Stimulated activated CD8-positive, alpha-beta memory T cell treated with anti-CD3 and anti-CD28 coated beads, Interleukin-4, amount 100 ng/mL, for 1 hour (primary cell): ENCODE measurements at places on chromosomes 6 and 20.

DNA sequence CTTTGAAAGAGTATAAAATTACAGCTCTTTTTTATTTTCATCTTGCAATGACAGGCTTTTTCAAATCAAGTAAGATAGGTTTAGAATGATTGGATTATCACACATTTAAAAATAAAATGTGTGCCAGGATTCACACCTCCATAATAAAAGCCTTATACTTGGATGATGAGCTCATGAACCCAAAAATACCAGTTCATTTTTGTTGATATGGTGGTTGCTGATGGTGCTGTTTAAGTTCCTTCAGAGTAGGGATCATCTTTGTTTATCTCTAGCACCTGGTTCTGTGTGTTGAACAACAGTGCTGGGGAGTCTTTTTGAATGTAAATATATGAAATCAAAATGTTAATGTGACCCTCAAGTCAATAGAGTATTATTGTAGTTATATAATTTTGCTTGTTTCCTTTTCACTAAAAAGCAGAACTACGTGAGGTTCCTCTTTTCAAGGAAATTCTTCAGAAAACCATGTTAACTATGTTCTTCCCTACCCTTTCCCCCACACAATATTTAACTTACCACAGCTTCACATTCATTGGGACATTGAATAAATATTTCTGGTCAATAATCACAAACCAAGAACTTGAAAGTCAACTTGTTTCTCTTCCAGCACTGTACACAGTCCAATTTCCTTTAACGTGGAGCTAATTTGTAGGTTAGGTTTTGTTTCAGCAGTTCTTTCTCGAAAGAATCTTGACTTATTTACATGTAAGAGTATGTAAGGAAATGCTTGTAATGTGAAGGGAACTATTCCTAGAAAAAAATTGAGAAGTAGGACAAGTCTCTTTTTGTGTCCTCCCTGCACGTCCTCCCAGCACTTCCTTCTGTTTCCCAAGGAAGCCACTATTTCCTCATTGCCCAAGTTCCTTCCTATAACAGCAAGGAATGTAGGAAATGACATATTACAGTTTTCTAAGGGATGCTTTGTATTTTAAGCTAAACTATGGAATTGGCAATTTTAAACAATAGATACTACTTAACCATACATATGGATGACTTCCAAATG is 945.9 kb upstream of the CITED2 start:
- no peak for DNase-seq

GRCh38 chr6:142942805-142943227 is 2.2 kb downstream of the HIVEP2 start:
- no peak for DNase-seq

GRCh38 chr6:84457276-84457675 is 229.8 kb upstream of the CEP162 start:
- no peak for DNase-seq

- no peak for DNase-seq
Measured at GRCh38 chr20:9119776-9120175, 50.9 kb downstream of the PLCB4 start.

- DNase-seq = no peak
Measured at GRCh38 chr6:43276577-43277305, 21.3 kb upstream of the SLC22A7 start.

DNA sequence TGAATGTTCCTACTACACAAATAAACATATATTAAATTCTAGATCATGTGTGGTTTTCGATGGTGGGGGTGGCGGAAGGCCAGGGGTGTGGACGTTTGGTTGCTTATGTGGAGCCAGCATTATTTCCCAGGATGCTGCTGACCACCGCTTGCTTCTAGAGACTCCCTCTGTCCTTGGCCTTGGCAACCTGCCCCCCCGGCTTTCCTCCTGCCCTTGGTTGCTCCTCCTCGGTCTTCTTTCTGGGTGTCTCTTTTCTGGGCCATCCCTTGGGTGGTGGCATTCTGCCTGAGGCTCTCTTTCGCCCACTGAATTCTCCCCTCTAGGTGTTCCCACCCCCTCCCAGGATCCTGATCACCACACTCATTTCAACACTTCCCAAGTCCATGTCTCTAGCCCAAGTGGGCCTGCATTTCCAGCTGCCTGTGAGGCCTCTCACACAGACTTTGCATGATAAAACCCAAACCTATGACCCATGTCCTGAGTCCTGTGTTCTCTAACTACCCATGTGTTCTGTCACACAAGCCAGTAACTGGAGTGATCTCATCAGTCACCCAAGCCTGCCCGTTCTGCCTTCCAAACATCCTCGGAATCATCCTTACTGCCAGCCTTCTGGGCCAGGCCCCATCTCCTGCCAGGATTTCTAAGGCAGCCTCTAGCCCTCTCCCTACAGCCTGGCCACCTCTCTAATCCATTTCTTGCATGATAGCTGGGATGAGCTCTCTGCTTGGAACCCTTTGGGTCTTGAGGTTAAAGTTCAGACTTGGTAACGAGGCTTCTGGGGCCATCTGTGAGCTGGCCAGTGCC is 71.2 kb downstream of the CDS2 start:
- no peak for DNase-seq

DNA sequence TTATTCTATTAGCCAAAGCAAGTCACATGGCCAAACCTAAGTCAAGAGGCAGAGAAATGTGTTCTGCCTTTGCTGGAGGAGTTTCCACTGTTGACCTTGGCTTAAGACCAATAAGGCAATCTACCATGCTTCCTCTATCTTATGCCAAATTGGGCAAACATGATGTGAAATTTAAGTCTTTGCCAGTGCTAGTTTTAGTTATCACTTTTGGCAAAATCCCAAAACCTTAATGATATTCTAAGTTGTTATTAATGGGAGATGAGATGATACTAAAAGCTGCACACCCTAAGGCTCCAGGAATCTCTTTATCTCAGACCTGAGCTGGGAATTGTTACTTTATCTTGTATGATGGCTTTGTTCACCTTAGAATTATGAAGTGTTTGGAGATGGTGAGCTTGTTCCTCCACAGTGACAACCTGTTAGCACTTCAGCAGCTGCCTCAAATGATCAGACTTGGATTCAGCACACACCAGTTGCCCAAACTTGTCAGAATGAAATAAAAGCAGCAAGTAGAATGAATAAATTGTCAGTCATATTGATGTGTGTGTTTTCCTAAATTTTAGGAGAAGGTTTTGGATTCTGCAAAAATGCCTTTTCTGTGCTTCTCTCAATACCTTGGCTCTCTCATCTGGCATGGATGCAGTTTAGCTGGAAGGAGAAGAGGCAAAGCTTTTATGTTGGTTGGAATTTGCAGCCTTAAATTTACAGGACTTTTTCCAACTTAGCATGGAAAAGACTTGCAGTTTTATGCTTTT is 49.3 kb downstream of the RIN2 start:
- no peak for DNase-seq

DNA sequence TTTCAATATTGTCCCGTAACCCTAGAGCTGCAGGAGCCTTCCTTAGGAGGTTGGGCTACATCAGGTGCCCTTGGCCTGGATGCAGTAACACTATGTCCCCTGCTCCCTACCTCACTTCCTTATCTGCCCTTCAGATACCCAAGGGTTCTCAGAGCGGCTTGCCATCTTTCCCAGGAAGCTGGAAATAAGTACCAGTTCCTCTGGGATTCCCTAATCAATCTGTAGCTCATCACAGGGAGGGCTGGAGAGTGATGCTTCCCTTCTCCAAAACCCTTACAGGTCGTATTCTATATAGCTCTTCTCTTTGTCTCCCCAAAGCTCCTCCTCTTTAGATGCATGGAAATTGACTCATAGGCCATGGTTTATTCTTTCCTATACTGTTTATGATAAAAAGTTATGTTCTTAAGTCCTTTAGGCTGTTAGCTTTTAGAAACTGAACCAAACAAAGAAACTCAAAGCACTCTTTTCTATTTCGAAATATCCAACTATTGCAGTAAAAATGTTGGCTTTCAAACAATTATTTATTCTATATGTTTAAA is 4.2 kb downstream of the MYCT1 start:
- no peak for DNase-seq

GRCh38 chr6:20778459-20778858 is 244.2 kb downstream of the CDKAL1 start:
- no peak for DNase-seq

- no peak for DNase-seq
Measured at GRCh38 chr20:16703570-16703969, 26.3 kb upstream of the SNRPB2 start.

DNA sequence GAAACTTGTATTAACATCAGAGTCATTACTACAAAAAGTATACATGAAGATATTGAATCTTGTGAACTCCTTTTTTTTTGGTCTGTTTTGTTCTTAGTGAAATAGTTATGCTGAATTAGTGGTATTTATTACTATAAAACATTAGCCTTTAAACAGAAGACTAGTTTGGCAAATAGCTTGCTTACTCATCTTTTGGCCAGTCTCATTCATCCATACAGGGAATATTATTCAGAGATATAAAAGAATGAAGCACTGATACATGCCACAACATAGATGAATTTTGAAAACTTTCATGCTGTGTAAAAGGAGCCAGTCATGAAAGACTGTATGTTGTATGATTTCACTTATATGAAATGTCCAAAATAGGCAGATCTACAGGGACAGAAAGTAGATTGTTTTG is 205.9 kb downstream of the ZFAND3 start:
- no peak for DNase-seq

GRCh38 chr6:165092881-165093595 is 216.4 kb downstream of the C6orf118 start:
- DNase-seq = no peak

- DNase-seq = no peak
Measured at GRCh38 chr6:7960848-7961247, 50.3 kb upstream of the TXNDC5 start.

GRCh38 chr6:37139230-37139962 is 30.6 kb upstream of the PIM1 start:
- no peak for DNase-seq

- no peak for DNase-seq
Measured at GRCh38 chr6:3610206-3610605, 141.3 kb downstream of the PXDC1 start.

DNA sequence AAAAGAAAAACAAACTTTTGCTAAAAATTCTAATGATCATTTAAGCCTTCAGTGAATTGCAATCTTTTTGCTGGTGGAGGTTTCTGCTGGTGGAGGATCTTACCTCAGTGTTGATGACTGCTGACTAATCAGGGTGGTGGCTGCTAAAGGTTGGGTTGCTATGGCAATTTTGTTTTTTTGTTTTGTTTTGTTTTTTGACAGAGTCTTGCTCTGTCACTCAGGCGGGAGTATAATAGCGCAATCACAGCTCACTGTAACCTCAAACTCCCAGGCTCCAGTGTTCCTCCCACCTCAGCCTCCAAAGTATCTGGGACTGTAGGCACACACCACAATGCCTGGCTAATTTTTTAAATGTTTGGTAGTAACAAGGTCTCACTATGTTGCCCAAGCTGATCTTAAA is 94.7 kb downstream of the ANKRD6 start:
- no peak for DNase-seq

DNA sequence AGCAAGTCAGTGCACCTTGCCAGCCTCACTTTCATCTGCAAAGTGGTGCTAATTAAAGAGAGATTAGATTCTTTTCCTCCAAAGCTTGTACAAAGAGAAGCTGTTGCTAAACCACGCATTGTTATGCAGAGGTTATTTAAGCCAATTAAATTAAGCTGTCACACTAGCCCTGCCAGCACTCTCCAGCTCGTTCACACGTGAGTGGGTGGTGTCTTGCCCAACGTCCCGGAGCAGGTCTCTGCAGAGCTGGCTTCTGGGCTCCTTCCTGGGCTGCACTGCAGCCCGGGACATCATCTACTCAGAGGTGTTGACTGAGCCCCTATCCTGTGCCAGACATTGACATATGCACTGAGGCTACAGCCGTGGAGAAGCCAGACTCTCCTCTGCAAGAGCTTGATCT is 401.6 kb upstream of the SULF2 start:
- no peak for DNase-seq

DNA sequence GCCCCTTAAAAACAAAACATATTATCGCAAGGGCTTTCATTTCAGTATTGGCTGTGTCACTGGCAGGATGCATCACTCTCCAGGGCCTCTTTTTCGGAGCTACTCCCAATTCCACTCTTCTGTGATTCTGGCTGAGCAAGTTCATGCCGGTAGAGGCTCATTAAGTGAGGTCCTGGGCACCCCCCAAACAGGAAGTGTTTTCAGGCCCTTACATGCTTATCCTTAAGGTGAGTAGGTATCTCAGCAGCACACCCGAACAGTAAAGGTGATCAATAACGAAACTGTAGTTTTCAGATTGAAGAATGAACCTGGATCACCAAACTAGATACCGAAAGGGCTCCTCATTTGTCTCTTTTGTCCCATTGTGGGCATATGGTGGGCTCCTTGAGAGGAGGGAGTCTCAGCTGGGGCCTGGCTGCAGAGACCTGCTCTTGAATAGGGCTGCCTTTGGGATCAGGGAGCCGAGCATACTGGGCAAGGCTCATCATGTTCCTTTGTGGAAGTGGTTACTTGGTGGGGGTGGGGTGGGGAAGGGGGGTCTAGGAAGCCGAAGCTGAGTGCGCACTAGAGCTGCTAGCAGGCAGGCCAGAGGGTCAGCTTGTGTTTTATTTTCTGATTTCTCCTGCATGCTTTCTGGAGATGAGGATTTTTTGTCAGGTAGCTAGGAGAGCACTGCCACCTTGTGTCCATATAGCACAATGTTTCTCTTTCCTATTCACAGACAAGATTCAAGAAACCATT is 65.2 kb downstream of the CDS2 start:
- DNase-seq = no peak

DNA sequence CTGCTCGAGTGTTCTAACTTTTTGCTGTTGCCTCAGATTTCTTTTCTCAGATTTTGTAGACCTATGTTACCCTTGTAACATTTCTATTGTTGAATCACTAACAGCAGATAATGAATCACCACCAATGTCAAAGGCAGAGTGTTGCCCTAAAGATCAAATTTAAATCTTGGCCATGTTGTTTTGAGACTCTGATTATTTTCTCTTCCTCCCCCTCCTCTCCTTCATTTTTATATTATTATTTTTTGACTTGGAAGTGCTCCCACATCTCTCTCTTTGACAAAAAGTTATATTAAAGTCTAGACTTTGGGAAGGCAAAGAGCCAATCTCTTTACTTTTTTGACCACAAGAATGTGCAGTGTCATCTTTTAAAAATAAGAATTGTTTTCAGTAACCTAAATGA is 422.7 kb downstream of the NKAIN2 start:
- DNase-seq = no peak

DNA sequence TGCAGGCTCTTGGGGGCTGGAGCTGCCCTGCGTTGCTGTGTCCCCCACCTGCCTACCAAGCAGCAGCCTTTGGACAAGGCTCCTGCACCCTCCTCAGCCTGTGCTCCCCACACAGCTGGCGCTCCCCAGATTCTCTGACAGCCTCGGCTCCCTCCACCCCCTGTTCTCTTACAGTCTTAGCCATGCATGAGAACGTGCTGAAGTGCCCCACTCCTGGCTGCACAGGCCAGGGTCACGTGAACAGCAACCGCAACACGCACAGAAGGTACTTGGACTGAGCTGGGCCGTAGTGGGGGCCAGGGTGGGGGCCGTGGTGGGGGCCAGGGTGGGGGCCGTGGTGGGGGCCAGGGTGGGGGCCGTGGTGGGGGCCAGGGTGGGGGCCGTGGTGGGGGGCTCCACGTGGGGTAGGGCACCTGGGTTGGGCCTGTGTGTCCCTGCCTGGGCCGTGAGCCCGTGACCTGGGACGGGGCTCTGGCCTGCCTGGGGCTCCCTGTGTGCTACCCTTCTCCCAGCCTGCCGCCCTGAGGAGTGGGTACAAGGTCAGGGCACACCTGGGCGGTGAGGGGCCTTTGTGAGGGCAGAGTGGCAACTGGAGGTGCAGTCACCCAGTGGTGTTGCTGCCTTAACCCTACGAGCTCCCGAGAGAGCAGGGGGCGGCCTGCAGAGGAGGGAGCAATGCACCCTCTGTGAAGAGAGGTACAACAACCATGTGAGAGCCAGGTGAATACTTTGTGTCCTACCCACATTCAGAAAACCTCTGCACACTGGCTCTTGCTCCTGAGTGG is 43.5 kb upstream of the PCMTD2 start:
- DNase-seq = no peak
